ENCODE measurements at places on chromosomes 3 and 15. TPM values are rescaled to one million over a fixed set of nuclear protein-coding genes. Genes with fewer than 3 reads are reported as not detected.

DNA sequence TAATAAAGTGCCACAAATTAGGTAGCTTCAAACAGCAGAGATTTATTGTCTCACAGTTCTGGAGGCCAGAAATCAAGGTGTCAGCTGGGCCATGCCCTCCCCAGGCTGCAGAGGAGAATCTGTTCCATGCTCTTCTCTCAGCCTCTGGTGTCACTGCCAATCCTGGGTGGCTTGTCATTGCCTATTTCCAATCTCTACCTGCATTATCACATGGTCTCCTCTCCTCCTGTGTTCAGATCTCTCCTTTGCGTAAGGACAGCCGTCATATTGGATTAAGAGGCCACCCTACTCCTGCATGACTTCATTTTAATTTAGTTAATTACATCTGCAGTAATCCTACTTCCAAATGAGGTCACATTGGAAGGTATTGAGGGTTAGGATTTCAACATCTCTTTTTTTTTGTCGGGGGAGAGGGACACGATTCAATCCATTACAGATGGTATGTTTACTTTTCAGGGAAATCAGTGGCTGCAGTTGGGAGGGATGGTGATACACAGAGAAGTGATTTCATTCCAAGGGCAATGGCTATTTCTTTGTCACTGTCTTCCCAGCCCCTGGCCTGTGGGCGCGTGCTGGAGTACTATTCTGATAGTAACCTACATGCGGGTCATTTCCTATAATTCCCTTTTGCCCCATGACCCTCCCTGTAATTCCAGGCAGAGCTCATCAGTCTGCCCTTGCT is 169.4 kb downstream of the MINAR1 start:
- no peak overlapping the region for H3K4me3 ChIP-seq
- no peaks in the 10 kb centered on the region for H3K27me3 ChIP-seq
- no peaks in the 10 kb centered on the region for H3K4me1 ChIP-seq
- no peaks in the 10 kb centered on the region for H3K36me3 ChIP-seq
- DNase-seq, result no peak

- H3K27ac ChIP-seq, result no peak overlapping the region
- H3K4me3 ChIP-seq, result no peak overlapping the region
- no peaks in the 10 kb centered on the region for H3K27me3 ChIP-seq
- H3K36me3 ChIP-seq, result no peaks in the 10 kb centered on the region
- H3K4me1 ChIP-seq, result no peaks in the 10 kb centered on the region
These were observed 237.5 kb upstream of the IL12A start for GRCh38 chr3:159751146-159751545.

- no peaks in the 10 kb centered on the region for H3K36me3 ChIP-seq
- peak; percentile 39 for DNase-seq
- no peak overlapping the region for H3K4me3 ChIP-seq
- H3K27me3 ChIP-seq, result no peaks in the 10 kb centered on the region
These were observed 164.5 kb downstream of the XXYLT1 start for GRCh38 chr3:195106418-195106906.

DNA sequence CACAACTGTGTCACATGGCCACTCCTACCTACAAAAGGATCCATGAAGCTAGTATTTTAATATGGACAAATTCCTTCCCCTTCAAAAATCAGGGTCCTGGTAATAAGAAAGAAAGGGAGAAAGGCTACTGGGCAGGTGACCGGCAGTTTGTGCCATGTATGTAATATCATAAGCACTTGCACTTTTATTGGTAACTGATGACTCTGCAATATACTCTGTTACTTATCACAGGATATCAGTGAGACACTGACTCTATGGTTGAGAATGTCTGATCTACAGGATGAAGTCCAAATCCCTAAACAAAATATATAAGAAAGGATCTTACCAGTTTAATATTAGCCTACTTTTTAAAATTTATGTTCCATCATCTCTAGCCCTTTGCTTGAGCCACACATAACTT is 315.2 kb downstream of the AGBL1 start:
- no peaks in the 10 kb centered on the region for H3K27me3 ChIP-seq
- DNase-seq, result no peak
- no peaks in the 10 kb centered on the region for H3K36me3 ChIP-seq
- H3K4me3 ChIP-seq, result no peak overlapping the region
- H3K27ac ChIP-seq, result no peak overlapping the region
- peaks cover 10% of the 10 kb centered on the region for H3K4me1 ChIP-seq

- no peak overlapping the region for H3K27ac ChIP-seq
- no peaks in the 10 kb centered on the region for H3K27me3 ChIP-seq
- no peaks in the 10 kb centered on the region for H3K36me3 ChIP-seq
These were observed 45.4 kb downstream of the MAGI1 start for GRCh38 chr3:65993134-65993900.

DNA sequence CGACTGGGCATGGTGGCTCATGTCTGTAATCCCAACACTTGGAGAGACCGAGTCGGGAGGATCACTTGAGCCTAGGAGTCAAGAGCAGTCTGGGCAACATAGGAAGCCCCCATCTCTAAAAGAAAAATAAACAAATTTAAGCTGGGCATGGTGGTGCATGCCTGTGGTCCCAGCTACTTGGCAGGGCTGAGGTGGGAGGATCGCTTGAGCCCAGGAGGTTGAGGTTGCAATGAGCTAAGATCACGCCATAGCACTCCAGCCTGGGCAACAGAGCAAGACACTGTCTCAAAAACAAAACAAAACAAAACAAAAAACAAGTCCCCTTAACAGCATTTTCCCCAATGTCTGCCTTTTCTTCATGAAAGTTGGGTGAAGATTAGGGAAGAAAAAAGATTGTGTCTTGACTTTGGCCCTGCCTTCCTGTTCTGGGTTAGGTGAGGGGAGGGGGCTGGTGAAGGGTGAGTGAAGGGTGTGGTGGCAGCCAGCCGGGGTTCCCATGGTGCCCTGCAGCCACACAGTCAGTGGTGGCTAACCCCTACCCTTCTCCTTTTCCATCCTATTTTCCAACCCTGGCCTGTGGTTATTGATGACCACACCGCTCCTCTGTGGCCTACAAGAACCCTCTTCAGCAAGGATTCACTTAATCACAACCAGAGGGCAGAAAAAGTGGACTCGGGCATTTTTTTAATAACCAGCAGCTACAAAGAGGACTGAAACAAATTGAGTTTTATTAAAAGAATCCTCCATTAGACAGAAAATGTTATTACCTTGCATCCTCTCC is 28.4 kb upstream of the SMAD3 start:
- no peak overlapping the region for H3K27ac ChIP-seq
- no peaks in the 10 kb centered on the region for H3K27me3 ChIP-seq
- peaks cover 2% of the 10 kb centered on the region for H3K4me1 ChIP-seq
- no peak for DNase-seq
- H3K4me3 ChIP-seq, result no peak overlapping the region

DNA sequence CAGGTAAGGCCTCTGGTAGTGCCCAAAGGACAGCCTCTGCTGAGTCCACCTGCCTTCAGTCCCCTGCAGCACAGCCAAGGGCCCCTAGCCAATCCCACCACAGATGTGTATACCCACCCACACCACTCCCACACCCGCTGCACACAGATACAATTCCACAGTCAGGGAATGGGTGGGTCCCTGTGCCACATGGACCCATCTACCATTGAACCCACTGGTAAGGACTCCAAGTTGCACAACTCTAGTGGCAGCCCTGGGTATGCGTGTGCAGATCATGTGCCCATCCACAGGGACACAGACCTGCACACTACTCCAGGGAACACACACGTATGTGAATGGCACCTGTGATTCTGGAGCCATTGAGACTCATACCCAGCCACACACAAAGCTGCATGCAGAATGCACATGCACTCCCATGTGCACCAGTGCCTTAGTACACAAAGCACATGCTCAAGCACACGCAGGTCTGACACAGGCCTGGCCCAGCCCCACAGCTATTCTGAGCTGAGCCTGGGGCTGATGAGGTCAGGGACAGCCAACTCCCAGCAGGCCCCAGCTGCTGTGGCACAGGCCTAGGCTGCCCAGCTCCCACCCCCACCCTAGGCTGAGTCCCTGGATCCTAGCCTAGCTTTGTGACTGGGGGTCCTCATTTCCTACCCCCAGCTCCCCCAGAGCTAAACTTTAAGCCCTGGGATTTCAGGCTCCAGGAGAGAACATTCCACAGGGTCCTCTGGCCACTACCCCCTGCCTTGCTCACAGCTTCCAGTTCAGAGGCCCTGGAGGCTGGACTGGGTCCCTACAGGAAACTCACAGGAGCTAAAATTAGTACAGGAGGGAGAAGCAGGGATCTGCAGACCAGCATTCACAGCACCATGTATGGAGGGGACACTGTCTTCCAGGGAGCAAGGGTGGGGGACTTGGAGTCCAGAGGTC is 2.7 kb upstream of the ALS2CL start:
- no peak overlapping the region for H3K4me3 ChIP-seq
- peaks cover 7% of the 10 kb centered on the region for H3K4me1 ChIP-seq
- H3K36me3 ChIP-seq, result no peaks in the 10 kb centered on the region
- no peaks in the 10 kb centered on the region for H3K27me3 ChIP-seq
- H3K27ac ChIP-seq, result no peak overlapping the region

GRCh38 chr3:189389346-189389745 is 217.6 kb downstream of the TPRG1 start:
- DNase-seq, result no peak
- H3K27ac ChIP-seq, result no peak overlapping the region
- H3K4me1 ChIP-seq, result no peaks in the 10 kb centered on the region
- H3K27me3 ChIP-seq, result no peaks in the 10 kb centered on the region
- H3K4me3 ChIP-seq, result no peak overlapping the region

DNA sequence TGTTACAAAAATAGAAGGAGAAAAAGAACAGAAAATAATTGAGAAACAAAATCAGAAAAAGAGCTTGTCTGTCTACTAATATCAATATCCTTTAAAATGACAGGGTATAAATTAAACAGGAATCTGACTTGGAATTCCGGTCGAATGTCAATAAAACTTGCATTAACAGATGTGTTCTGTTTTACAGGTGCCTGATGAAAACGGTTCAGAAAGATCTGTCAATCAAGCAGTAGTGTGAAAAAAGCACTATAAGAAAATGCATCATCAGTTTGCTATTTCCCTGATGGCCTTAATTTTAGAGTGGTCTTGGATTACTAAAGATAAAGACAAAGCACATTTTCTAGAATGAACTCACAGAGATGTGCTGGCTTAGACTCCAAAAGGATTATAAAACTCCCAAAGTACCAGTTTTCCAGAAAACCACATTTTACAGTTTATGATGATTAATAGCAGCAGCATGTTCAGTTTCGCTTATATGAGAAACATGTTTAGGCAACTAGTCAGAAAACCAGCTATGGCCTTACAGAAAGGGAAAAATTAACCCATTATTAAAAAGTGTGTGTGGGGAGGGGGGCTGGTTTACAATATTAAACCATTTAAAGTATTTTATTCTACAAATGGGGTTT is 8.2 kb upstream of the C3orf38 start:
- no peak overlapping the region for H3K4me3 ChIP-seq
- H3K4me1 ChIP-seq, result no peaks in the 10 kb centered on the region
- DNase-seq, result no peak
- H3K27me3 ChIP-seq, result no peaks in the 10 kb centered on the region
- H3K27ac ChIP-seq, result no peak overlapping the region

GRCh38 chr3:4776980-4777581 is 202.2 kb upstream of the BHLHE40 start:
- DNase-seq, result peak; percentile 57
- no peaks in the 10 kb centered on the region for H3K36me3 ChIP-seq
- no peaks in the 10 kb centered on the region for H3K27me3 ChIP-seq
- no peak overlapping the region for H3K4me3 ChIP-seq
- H3K4me1 ChIP-seq, result peaks cover 11% of the 10 kb centered on the region
- peak overlapping the region; percentile 28 for H3K27ac ChIP-seq

- H3K27ac ChIP-seq, result no peak overlapping the region
- DNase-seq, result no peak
- H3K27me3 ChIP-seq, result no peaks in the 10 kb centered on the region
- no peaks in the 10 kb centered on the region for H3K36me3 ChIP-seq
- H3K4me1 ChIP-seq, result no peaks in the 10 kb centered on the region
- no peak overlapping the region for H3K4me3 ChIP-seq
These were observed 29.8 kb downstream of the FEM1B start for GRCh38 chr15:68307131-68307928.

DNA sequence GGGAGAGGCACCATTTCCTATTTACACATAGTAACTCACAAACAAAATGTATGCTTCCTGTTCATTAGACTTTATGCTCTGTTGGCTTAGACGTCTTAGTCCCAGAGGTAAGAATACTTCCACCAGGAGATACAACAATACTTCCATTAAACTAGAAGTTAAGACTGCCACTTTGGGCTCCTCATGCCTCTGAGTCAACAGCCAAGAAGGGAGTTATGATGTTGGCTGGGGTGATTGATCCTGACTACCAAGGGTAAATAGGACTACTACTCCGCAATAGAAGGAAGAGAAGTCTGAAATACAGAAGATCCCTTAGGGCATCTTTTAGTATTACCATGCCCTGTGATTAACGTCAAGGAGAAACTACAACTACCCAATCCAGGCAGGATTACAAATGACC is 43.5 kb upstream of the ABI3BP start:
- no peaks in the 10 kb centered on the region for H3K4me1 ChIP-seq
- H3K27me3 ChIP-seq, result no peaks in the 10 kb centered on the region
- no peaks in the 10 kb centered on the region for H3K36me3 ChIP-seq
- H3K4me3 ChIP-seq, result no peak overlapping the region
- DNase-seq, result no peak
- H3K27ac ChIP-seq, result no peak overlapping the region

GRCh38 chr3:34567266-34567665 is 768.8 kb downstream of the PDCD6IP start:
- no peaks in the 10 kb centered on the region for H3K4me1 ChIP-seq
- H3K4me3 ChIP-seq, result no peak overlapping the region
- DNase-seq, result no peak
- H3K36me3 ChIP-seq, result no peaks in the 10 kb centered on the region

DNA sequence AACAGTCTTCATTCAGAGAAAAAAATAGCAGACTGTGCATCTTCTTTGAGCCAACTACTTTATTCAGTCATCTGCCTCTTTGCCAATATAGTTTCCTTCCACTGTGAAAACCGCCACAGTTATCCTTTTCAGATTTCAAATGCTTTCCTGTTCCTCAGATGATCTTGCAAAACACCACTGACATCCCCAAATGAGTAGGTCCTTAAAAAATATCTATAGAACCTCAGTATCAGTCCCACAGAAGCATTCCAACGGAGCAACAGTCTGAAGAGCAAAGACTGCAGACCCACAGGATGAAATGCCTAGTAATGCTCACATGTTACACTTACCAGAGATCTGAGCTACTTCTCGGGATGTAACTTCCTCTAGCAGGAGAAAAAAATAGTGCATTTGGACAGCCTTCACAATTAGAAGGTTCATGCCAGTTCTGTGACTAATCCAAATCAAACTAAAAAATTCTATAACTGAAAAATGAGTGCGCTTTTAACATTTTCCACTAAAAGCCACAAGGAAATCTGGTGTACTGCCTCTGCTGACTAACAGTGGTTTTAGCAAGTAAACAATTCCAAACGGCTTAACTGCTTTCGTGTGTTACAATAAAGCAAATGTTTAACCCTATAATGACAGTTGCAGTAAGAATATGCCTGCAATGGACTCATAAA is at the start of gene ANKRD28:
ANKRD28 (minus strand) TSS at position 338 of the 662 bp plus-strand sequence. CDS start 1,458 bp downstream, outside the sequence.
- peak within 1 kb of the TSS; percentile 72 for H3K27ac ChIP-seq
- peak within 1 kb of the TSS; percentile 16 for H3K4me3 ChIP-seq
- no peak for DNase-seq
- H3K36me3 ChIP-seq, result no peaks in the 10 kb centered on the region
- no peaks in the 10 kb centered on the region for H3K27me3 ChIP-seq
- H3K4me1 ChIP-seq, result no peaks in the 10 kb centered on the region

GRCh38 chr3:107650788-107651187 is 128.0 kb downstream of the BBX start:
- DNase-seq, result no peak
- no peaks in the 10 kb centered on the region for H3K36me3 ChIP-seq
- no peak overlapping the region for H3K4me3 ChIP-seq
- no peaks in the 10 kb centered on the region for H3K27me3 ChIP-seq
- no peak overlapping the region for H3K27ac ChIP-seq
- H3K4me1 ChIP-seq, result no peaks in the 10 kb centered on the region

Gene GPR160
- total RNA-seq, result 88.9 TPM

Gene SLC27A2
- 22.0 TPM for total RNA-seq

Gene SRGAP3
- total RNA-seq, result 50.3 TPM

Gene HYAL1
- 2.0 TPM for total RNA-seq

Gene CHL1
- total RNA-seq, result 6.1 TPM

Gene IP6K2
- total RNA-seq, result 165 TPM

Gene ERICH6
- 0.09 TPM for total RNA-seq

Gene LRRIQ4
- not detected for total RNA-seq

Gene CHRM5
- total RNA-seq, result not detected

Measured in prostate gland (tissue), 2 donors.